ENCODE measurements at places on chromosomes 13 and 19. TPM values are rescaled to one million over a fixed set of nuclear protein-coding genes. Genes with fewer than 3 reads are reported as not detected.

DNA sequence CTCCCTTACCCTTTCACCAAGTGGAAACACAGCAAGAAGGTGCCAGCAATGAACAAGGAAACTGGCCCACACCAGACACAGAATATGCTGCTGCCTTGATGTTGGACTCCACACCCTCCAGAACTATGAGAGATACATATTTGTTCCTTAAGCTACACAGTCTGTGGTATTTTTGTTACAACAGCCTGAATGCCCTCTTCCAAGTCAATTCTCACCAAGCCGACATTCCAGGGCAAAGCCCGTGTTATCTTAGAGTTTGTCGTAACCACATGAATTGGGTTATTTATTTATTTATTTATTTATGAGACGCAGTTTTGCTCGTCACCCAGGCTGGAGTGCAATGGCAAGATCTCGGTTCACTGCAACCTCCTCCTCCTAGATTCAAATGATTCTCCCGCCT, 14.9 kb downstream of the FGF21 start:
- DNase-seq: no peak
- no peaks in the 10 kb centered on the region for H3K36me3 ChIP-seq
- H3K4me1 ChIP-seq: no peaks in the 10 kb centered on the region

GRCh38 chr19:32924200-32924599, 47.6 kb downstream of the CEP89 start:
- H3K4me3 ChIP-seq: no peak overlapping the region
- H3K27ac ChIP-seq: no peak overlapping the region
- no peaks in the 10 kb centered on the region for H3K27me3 ChIP-seq
- no peaks in the 10 kb centered on the region for H3K4me1 ChIP-seq
- DNase-seq: peak; percentile 12

SMAD9 gene
- total RNA-seq: 5.8 TPM

DNA sequence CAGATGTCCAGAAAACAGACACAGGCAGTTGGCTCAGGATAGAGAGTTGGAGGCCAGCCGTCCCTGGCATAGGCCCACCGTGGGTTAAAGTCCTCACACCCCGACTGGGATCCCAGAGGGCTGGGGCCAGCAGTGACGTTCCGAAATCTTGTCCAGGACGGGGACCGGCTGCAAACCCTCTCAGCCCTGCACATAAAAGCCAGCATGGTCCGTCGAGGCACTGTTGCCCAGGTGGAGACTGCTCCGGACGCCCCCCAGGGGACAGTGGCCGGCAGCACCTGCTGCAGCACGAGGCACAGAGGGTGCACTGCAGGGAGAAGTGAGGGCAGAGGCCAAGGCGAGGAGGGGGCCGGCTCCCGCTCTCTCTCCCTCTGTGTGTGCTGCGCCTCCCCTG, 4.3 kb upstream of the IFNL2 start:
- H3K36me3 ChIP-seq: no peaks in the 10 kb centered on the region
- H3K27me3 ChIP-seq: peaks cover 38% of the 10 kb centered on the region
- H3K27ac ChIP-seq: no peak overlapping the region

OVOL3 gene
- total RNA-seq: not detected
